ENCODE measurements at places on chromosomes 6 and 20.

GRCh38 chr6:111615916-111616612, 10.4 kb upstream of the TRAF3IP2 start:
- no peak for DNase-seq

DNA sequence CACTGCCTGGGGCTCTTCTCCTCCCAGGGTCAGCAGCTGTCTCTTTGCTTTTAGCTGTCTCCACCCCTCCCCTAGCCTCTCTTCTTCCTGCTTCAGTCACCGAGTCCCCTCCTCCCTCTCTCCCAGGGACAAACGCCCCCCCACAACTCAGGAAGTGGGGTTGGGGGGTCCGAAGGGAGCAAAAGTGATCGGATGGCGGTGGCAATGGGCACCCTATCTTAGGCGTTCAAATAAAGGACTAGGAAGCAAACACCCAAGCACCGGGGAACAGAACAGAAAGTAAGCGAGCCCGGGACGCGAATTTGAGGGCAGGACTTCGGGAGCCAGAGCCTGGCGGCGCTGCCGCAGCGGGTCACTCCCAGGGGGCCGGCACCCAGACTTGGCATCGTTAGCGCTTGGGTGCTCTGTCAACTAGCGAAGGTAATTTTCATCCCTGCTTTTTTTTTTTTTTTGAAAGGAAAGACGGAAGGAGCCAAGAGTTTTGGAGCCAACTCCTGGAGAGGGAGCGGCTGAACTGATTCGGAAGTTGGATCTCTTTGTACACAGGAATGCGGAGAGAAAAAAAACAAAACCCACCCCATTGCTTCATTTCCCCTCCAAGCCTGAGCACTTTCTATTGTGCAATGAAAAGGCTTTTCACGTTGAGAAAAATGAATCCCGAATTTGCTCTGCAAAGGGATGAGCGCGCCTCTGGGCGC, 815 bp upstream of the ITPR3 start:
- DNase-seq: no peak

GRCh38 chr20:51583073-51583472, 40.6 kb upstream of the NFATC2 start:
- no peak for DNase-seq

- peak; percentile 4 for DNase-seq
Observed at GRCh38 chr20:37615340-37616109, 78.3 kb upstream of the CTNNBL1 start.

DNA sequence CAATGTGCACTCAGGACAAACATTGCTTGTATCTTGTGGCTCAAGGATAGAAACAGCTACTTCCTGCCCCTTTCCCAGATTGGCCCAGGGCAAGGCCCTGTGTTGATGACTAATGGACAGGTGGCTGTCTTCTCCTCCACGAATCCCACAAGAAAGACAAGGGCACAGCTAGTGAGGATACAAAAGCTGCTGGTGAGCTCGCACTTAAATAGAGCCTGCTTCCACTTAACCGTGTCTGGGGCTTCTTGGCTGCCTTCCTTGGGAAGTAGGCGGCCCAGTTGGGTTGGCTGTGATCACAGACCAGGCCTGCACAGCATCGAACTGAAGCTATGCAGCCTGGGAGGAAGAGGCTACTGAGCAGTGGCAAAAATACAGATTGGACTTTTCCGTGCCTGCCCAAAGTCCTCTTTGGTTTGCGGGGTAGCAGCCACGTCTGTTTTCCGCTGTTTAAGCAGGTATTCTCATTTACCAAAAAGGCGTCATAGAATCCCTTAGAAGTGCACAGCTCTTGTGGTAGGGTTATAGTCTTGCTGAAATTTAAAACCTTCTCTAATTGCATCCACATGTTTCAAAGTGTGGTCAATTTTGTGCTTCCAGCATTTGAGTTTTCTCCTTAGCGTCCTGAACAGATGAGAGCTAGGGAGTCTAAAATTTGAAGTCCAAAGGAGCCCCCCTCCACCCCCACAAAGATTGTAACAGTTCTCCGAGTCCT, 23.0 kb upstream of the NAA20 start:
- no peak for DNase-seq

GRCh38 chr20:25041813-25042530, 16.0 kb downstream of the ACSS1 start:
- no peak for DNase-seq

GRCh38 chr6:835476-836160, 142.7 kb upstream of the EXOC2 start:
- DNase-seq: no peak

GRCh38 chr6:29872791-29873190, 45.2 kb downstream of the HLA-G start:
- DNase-seq: no peak

- no peak for DNase-seq
Observed at GRCh38 chr20:18154342-18154741, 16.7 kb downstream of the KAT14 start.

- DNase-seq: no peak
Observed at GRCh38 chr6:44076356-44077213, 50.7 kb downstream of the MRPL14 start.

GRCh38 chr6:69813508-69813907, 16.7 kb upstream of the LMBRD1 start:
- DNase-seq: no peak

GRCh38 chr20:34389954-34390555, 27.0 kb downstream of the ITCH start:
- DNase-seq: no peak

- no peak for DNase-seq
Observed at GRCh38 chr6:139288496-139289040, 3.2 kb downstream of the TXLNB start.

- DNase-seq: no peak
Observed at GRCh38 chr6:5424726-5425125, 163.4 kb downstream of the FARS2 start.

GRCh38 chr20:35891375-35891774, 62.9 kb downstream of the SCAND1 start:
- DNase-seq: no peak

GRCh38 chr6:34518669-34519365, 37.3 kb downstream of the SPDEF start:
- no peak for DNase-seq

- DNase-seq: no peak
Observed at GRCh38 chr6:1579096-1579495, 30.6 kb upstream of the FOXC1 start.

All from CD4-positive, alpha-beta T cell treated with Interferon gamma for 1 hour (primary cell).